KG1 (cell line): ENCODE measurements at places on chromosomes 16 and 17.
A peak's percentile ranks its signal among the peaks of the same experiment; 100 is the strongest.

DNA sequence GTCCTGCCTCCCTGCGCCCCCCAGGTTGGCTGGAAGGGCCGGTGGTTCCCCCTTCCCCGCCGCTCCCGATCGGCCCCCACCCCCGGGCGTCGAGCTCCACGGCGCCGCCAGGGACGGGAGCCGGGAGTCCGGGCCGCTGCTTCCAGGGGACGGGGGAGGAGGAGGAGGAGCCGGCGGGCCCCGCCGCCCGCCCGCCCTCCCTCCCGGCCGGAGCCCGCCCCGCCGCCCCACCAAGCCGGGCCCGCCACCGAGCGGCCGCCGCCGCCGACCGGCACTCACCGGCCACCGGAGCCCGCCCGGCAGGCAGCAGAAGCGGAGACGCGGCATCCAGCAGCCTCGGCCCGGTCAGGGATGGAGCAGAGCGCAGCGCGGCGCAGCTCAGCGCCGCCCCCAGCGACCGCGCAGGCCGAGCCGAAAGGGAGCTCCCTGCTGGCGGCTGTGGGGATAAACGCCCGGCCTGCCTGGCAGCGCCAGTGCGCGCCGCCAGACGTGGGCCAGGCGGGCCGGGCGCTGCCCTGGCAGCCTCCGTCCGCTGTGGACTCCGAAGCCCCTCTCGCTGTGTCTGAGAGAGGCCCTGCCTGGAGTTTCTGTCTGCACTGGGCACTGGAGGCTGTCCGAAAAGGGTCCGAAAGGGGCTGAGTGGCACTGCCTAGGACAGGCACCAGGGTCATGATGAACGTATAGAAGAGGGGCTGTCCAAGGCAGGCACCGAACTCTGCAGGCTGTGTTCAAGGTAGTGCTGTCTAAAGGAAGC lies at the start of gene MYO18A:
Gene MYO18A (minus strand): TSS at position 365 of the 754 bp plus-strand sequence. CDS start 13,458 bp downstream, outside the sequence.
- peak; percentile 52 for DNase-seq

GRCh38 chr17:55822028-55822427 lies 71.2 kb downstream of the PCTP start:
- no peak for DNase-seq

DNA sequence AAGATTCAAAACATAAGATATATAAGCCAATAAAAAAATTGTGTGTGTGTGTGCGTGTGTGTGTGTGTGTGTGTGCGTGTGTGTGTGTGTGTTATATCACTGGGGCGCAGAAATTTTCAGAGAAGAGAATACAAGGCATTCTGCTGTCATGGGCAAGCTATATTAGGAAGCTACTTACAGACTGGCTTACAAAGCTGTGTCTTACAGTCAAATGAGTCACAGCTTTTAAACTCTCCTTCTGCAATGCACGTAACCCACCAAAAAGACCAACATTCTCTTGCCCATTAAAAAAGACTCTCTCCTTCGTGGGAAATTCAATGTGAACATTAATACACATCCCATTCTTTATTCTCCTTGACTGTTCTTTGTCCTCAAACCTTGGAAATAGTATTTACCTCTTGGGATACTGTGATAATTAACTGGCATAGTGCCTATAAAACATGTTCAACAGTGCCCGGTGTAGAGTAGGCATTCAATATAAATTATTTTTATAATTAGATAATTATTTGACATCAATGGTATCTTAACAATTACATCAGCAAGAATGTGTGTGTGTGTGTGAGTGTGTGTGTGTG lies 860.4 kb upstream of the SOX9 start:
- no peak for DNase-seq

GRCh38 chr16:1919327-1919998 lies 1.2 kb upstream of the HS3ST6 start:
- DNase-seq: no peak

DNA sequence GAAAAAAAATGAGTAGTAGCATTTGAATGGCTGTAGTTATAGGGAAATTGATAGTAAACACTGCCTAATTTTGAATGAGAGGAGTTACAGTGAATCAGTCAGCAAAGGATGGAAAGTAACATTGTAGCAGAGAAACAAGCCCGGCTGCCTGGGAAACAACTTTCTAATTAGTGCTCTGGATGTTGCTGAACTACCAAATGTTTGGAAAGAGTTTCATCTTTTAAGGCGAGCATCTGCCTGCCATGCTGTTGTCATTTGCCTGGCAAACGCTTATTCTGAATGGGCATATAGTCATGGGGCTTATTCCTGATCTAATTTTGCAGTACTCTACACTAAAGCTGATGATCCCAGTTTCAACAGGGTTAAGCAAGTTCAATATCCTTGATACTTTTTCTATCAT lies 138.6 kb downstream of the CDH11 start:
- DNase-seq: no peak

GRCh38 chr16:24396350-24397271 lies 140.5 kb downstream of the CACNG3 start:
- no peak for DNase-seq

- no peak for DNase-seq
Observed at GRCh38 chr17:41627316-41628072, 3.1 kb upstream of the KRT17 start.

DNA sequence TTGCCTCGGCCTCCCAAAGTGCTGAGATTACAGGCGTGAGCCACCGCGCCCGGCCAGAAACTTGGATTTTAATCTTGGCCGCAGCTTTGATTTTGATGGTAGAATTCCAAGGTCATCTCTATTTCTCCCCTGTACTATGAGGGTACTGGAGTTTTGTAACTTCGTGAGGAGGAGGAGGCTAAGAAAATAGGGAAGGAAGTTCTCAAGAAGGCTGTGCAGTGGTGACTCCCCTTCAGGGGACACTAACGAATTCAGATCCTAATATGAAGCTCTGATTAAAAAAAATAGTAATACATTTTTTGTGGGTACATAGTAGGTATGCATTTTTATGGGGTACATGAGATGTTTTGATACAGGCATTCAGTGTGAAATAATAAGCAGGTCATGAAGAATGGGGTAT lies 55.9 kb downstream of the LDHD start:
- DNase-seq: peak; percentile 11

GRCh38 chr16:85098565-85098964 lies 13.7 kb downstream of the CIBAR2 start:
- DNase-seq: no peak

DNA sequence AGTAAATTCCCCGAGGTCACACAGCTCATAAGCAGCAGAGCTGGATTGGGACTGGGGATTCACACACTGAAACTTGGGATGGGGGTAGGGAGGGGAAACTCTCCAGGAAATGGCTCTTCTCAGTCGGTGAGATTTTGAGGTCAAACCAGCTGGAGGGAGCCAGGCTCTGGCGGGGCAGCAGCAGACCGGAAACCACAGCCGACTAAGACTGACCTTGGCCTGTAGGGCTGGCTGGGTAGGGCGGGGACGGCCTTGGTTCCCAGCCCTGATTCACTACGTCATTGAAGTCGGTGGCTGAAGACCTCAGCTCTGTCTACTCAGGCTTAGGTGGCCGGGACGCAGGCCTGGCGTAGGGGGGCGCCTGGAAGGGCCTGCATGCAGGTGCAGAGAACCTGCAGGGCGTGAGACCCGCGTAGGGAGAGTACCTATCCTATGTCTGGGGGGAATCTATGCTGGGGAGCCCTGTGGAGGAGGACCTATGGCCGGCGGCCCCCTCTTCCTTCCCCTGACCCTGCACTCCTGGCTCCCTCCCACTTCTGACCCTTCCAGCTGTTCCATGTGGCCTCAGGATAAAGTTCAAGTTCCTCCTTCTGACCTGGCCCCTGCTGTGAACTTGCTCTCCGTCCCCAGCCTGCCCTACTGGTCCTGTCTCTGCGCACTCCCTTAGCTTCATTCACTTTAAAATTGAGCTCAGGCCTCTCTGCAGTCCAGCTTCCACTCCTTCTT lies 11.9 kb upstream of the SLC4A1 start:
- DNase-seq: peak; percentile 30

DNA sequence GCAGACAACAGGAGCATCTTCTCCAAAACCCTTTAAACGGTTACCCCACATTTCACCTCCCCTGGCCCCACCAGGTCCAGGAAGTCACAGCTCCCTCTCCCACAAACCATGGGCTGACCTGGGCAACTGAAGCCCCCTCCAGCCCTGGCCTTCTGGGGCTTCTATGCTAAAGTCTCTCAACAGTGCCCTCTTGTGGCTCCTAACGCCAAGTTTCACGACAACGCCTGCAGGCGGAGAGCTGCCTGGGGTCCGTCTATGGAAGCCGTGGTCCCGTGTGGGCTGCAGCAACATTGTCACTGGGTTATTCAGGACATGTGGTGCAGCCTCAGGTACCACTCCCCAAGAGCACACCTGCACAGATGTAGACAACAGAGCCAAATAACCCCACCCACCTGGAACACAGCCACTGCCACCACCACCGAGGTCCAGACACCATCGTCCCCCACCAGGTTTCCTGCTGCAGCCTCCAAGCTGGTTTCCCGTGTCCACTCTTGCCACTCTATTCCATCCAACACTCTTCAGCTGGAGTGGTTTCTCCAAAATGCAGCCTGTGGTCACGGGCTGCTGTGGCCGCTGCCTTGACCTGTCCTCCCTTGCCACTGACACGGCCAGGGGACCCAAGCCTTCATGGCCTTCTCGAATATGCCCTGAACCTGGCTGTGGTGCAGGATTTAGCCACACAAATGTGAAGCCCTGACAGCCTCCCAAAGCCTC lies 19.1 kb downstream of the C16orf95 start:
- no peak for DNase-seq

GRCh38 chr17:73788111-73788510 lies 143.9 kb upstream of the SDK2 start:
- DNase-seq: no peak

DNA sequence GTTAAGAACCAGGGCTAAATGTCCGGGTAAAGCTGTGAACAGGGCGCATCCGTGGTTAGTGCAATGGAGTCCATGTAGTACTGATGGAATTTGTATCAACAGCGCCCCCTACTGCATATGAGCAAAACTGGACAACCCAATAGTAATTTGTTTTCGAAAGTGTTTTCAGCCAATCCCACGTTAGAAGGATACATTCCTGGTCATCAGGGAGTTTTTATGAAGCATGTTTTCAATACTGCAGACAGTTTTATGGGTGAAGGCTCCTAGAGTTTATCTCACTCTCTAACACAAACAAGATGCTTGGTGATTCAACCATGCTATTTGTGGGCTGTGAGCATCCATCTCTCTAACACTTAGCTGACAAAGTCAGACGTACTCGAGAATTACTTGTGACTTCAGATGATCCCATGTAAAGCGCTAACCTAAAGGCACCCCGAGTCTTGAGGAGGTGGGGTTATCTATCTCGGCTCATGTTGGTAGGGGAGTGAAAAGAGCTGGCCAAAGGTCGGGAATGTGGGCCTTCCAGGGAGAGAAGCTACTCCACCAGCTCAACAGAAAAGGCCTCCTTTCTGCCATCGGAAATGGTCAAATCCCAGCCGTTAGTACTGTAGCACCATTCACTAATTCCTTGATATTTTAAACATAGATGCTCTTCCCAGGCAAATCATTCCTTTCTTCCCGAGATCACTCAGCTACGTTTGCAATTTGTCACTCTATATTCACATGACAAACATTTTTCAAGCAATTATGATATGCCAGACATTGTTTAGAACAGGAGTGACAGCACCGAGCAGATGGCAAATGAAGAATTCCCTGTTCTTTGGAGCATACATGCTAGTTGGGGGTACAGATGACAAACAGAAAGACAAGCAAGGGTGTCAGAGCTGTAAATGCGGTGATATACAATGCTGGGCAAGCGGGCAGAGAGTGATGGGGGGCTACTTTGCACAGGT lies 46.9 kb upstream of the HNF1B start:
- DNase-seq: peak; percentile 14

DNA sequence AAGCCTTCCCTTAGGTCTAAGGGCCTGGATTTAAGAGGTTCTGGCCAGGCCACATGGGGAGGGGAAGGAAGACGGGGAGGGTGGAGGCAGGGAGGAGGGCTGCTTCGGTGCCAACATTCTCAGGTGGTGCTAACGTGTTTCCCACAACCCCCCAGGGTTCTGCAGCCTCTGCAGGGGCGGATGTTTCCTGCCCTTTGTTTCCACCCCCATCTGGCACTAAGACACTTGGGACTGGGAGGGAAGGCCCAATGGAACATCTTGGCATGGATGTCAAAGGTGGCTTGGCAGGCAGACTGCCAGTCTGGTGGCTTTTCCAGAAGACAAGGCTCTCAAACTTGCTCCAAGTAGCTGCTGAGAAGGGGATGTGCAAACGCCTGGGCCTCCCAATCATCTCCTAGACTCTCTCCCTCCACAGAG lies 12.7 kb downstream of the HIC1 start:
- no peak for DNase-seq

DNA sequence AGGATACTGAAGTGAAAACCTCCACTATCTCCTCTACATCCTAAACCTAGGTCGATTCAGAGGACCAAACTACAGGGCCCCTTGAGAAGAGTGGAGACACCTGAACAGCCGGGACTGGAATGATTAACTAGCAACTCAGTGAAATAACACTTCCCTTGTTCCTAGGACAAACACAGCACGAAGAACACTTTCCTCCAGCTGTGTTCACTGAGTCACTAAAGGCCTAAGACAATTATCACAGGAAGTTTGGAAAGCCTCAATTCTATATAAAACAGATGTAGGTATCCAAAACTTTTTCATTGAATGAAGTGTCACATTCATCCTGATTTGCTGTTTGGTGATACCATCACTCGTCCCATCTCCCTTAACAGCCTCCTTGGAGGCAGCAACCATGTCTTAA lies 15.5 kb upstream of the CUEDC1 start:
- DNase-seq: no peak

DNA sequence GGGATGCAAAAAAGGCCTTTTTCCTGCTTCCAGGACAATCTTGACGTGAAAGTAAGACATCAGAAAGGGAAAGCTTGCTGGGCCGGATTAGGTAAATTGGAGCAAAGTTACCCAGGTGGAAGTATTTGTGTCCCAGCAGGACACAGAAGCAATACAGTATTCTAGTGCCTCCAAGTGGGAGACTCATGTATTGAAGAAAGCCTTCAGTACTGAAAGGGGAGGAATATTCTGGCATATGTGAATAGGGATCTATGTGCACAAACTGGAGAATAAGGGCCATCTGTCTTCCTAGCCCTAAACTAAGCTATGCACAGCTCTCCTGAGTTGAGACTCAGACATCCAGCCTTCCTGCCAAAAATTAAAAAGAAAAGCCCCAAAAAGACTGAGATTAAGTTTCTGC lies 327.3 kb upstream of the CDH8 start:
- no peak for DNase-seq

DNA sequence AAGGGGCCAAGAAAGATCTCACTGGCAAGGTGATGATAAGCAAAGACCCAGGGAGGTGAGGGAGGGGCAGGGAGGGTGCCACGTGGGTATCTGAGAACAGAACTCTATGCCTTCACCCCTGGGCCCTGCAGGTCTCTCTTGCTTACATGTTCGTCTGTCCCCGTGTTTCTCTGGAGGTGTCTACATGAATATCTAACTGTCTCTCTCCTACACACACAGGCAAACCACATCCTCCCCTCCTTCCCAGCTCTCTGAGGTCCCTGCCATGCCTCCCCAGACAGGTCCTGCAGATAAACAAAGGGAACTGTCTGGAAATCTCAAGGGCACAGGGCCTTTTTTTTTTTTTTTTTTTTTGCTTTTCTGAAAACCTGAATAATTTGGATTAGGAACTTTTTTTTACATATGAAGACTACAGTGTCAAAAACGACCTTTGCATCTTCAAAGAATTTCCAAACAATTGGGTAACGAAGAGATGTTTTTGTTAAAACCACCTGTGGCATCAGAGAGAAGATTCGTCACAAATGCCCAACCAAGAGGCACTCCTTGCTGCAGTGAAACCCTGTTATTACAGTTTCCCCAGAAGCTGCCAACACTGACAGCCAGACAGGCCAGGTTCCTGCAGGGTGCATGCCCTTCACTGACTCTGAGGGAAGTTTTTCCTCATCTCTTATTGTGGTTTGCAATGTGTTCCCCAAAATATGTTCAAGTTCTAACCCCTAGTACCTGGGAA lies 17.8 kb downstream of the PLLP start:
- no peak for DNase-seq

- DNase-seq: no peak
Observed at GRCh38 chr17:720706-721539, 6.3 kb upstream of the VPS53 start.

- DNase-seq: peak; percentile 18
Observed at GRCh38 chr17:4565209-4566141, 5.1 kb upstream of the GGT6 start.
